Thymus (tissue), 14 donors: ENCODE measurements at places on chromosomes 6 and 20. TPM values are rescaled to one million over a fixed set of nuclear protein-coding genes. Genes with fewer than 3 reads are reported as not detected.

Gene TDRD6
- 0.30 TPM for polyA plus RNA-seq

Gene DNPH1
- 46.7 TPM for polyA plus RNA-seq

Gene IFT52
- 22.3 TPM for polyA plus RNA-seq

Gene IL17F
- 0.96 TPM for polyA plus RNA-seq

Gene NKX2-4
- polyA plus RNA-seq = under 0.01 TPM

Gene CALHM6
- 45.3 TPM for polyA plus RNA-seq

Gene TULP1
- 0.52 TPM for polyA plus RNA-seq

Gene PRDM13
- polyA plus RNA-seq = under 0.01 TPM

Gene EEF1A1
- 12,119 TPM for polyA plus RNA-seq

Gene ECT2L
- 0.43 TPM for polyA plus RNA-seq
